EL (cell line): ENCODE measurements at places on chromosomes 7 and 10.

DNA sequence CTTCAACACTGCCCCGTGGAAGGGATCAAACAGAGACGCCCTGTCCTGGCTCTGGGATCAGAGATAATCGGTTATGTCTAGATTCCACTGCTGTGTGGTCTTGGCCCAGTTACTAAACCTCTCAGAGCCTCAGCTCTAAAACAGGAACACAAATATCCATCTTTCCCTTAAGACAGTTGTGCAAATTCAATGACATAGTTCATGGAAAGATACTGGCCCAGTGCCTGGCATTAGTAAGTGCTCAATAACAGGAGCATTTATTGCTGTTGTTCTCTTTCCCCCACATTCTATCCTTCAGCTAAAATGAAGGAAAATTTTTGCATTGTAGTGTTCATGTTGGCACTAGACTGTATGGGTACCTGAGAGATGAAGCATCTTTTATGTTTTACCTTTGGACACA is 58.6 kb downstream of the TACC2 start:
- no peak for DNase-seq

DNA sequence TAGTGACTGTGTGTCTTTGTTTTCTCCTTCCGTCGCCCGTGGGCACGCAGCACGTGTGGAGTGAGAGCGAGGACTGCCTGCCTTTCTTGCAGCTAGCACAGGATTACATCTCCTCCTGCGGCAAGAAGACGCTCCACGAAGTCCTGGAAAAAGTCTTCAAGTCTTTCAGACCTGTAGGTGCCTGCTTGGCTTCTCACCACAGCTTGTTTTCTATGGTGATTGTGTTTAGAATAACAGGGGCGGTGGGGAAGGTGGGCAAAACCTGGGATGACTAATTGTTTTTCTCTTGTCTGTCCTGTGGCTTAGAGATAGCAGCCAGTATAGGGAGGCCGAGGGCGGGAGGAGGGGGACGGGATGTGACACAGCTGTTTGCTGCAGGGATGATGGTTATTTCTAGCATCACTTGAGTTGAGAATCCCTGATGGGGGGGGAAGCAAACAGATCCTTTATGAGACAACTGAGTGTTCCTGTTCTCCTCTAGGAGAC is 11.4 kb downstream of the MTURN start:
- DNase-seq: no peak

DNA sequence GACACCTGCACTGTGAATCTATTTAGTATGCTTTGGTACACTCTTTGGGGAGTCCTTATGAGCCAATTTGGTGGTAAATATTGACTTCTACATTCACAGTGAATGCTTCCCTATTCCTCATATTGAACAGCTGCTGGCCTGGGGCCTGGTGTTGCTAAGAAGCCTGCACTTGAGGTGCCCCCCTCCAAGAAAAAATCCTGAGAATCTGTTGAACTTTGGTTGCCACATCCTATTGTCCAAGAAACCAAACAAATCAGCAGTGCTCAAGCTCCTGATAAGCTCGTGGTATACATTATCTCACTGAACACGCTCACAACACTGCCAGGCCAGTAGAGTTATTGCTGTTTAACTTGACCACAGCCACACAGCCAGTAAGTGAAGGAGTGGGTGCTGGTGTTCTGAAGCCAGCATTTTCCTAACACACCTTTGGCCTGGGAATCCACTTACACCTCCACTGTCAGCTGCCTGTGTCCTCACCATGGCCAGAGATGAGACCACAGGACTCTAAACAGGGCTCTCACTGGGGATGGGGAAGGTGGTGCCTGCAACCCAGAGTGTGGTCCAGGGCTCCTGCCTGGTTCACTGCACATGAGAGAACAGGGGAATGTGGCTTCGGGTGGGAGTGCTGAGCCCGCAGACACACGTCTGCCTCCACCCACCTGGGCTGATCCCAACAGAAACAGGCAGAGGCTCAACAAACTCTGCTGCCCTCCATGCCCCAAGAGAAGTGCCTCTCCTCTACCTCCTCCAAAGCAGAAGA is 6.7 kb downstream of the DDC start:
- DNase-seq: no peak

DNA sequence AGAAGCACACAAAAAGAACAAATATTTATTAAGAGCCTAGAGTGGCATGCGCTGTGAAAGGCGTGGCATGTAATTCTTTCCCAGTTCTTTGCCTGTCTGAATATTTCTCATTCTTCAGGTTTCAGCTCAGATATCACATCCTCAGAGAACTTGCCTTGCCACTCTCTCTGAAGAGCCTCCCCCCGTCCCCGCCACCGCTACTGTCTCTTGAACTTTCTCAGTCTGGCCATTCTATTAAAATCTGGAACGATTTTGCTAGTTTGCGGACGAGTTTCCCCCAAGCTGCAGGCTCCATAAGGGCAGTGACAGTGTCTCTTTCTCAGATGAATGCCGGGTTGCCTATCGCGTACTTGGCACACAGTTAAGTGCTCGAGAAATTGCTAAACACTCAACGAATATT is 787 bp upstream of the PLEKHA1 start:
- DNase-seq: peak; percentile 17

- DNase-seq: no peak
Observed at GRCh38 chr7:47659664-47660462, 78.0 kb upstream of the TNS3 start.
